Posterior cingulate gyrus (tissue), 11 donors: ENCODE measurements at places on chromosomes 11 and 22.

DNA sequence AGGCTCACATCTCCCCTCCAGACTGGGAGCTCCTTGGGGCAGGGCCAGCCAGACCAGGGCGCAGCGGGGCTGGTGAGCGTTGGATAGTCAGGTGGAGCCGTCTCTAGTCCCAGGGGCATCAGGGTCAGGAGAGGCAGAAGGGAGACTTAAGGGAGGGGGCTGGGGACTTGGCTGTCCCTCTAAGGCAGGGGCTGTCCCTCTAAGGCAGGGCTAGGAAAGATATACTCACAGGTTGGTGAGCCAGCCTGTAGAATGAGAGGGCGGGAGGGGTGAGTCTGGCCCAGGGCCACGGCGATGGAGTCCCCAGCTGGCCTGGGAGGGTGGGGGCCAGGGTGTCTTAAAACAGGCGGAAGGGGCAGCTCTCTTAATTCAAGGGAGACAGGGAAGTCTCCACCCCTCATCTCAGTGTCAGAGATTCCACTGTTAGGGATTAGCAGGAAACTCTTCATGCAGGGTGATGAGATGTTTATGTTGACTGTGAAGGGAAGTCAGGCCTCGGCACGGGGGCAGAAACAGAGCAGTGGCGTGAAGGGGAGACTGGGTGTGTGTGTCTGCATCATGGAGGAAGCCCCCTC, 11.3 kb downstream of the P2RY2 start:
- DNase-seq = no peak

- peak; percentile 49 for DNase-seq
These were observed 68.7 kb upstream of the WNT7B start for GRCh38 chr22:46045459-46046298.

DNA sequence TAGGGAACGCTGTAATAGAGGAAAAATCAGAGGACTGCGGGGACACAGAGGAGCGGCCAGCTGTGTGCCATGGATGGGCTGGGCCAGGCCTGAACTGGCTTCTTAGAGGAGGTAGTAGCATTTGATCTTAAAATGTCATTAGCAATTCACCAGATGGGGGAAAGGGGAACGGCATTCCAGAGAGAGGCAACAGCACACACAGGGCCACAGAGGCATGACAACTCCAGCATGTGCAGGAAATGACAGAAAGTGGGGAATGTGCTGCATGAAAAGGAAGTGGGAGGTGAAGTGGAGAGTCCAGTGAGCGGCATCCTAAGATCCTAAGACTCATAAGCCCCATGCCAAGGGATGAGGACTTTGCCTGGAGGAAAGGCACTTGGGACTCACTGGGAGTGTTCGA, 69.0 kb downstream of the UBASH3B start:
- DNase-seq = no peak

- no peak for DNase-seq
These were observed 15.8 kb downstream of the APOL2 start for GRCh38 chr22:36223504-36223903.

- peak; percentile 80 for DNase-seq
These were observed 4.5 kb downstream of the SCO2 start for GRCh38 chr22:50520826-50521453.

DNA sequence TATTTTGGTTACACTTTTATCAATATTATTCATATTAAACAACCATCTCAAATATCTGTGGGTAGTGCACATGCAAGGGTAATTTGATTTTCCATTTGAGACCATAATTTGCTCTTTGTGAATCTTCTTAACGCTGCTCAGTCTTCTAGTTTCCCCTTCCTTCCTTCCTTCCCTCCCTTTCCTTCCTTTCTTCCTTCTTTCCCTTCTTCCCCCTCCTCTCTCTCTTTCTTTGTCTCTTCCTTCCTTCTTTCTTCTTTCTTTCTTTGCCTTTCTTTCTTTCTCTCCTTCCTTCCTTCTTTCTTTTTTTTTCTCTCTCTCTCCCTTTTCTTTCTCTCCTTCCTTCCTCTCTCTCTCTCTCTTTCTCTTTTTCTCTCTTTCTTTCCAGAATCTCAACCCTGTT, 4.1 kb upstream of the RNF26 start:
- no peak for DNase-seq

- DNase-seq = no peak
These were observed 3.9 kb upstream of the NUP50 start for GRCh38 chr22:45159652-45160462.

DNA sequence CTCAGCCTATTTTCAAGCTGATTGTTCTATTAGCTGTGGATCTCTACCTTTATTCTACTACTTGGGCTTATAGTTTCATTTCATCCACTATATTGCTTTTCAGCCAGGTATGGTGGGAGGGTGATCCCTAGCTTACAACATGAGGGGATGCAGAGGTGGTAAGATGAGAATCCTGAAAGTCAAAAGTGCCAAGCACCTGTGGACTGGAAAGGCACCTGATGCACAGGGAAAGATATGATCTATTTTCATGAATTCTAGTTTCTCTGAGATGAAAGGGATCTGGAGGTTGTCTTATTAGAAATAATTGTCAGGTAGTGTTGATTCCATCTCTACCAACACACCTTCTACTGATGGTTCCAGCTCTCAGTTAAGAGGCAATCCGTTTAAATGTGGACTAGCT, 21.6 kb upstream of the IL18BP start:
- DNase-seq = no peak

DNA sequence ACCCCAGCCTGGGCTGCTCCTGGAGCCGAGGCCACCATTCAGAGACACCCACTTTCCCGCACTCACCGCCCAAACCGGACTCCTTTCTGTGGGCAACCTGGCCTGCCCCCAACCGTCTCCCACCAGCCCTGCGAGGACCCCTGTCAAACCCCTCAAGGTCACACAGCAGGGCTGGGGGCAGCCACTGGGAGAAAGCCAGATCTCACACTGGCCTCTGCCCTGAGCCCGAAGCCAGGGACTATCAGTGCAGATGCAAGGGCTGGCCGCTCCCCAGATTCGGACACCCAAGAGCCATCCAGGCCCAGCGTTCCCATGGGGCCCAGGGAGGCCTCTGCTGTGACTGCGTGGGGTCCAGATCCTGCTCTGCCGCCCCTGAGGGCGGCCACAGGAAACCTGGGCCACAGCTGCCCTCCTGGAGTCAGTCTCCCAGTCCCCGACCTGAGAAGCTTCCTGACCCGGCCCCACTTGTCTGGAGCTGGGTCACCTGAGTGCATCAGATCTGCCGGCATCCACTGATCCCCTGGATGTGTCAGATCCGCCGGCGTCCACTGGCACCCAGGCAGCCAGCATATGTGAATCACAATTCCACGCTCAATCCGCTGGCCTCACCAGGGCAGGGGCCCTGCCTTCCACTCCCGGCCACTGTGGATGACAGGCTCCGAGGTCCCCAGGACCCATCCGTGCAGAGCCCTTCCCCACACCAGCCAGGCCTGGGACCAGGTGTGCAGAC, 139.7 kb downstream of the BRD1 start:
- no peak for DNase-seq

GRCh38 chr11:47797633-47798032, 30.5 kb upstream of the FNBP4 start:
- no peak for DNase-seq

DNA sequence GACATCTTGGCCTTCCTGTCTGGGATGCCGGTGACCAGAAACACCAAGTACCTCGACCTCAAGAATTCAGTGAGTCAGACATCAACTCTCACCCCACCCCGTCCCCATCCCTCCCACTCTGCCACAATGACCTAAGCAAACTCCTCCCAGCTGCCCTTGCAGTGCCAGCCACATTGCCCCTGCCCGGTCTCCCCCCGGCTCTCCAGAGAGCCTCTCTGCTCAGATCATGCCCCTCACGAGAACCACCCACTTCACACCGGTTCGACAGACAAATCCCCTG, 23.6 kb upstream of the MYRF start:
- DNase-seq = no peak

DNA sequence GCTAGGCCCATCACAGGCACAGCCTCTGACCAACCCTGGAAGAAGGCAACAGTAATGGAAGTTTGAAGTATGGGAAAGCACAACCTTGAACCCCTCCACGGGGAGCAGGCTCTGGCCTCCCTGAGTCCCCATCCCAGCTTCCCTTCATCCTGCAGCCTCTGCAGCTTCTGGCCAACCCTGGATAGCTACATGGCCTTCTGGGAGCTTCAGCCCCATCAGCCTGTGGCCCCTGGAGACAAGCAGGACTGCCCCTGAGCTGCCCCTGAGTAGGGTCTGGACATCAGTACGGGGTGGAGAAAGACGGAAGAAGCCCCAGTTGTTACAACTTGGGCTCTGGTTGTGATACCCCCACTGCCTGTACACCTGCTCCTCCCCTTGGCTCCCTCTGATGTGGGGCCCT, 113.8 kb upstream of the CD82 start:
- DNase-seq = no peak

- DNase-seq = no peak
These were observed 83.6 kb upstream of the NCAM1 start for GRCh38 chr11:112877581-112877980.

DNA sequence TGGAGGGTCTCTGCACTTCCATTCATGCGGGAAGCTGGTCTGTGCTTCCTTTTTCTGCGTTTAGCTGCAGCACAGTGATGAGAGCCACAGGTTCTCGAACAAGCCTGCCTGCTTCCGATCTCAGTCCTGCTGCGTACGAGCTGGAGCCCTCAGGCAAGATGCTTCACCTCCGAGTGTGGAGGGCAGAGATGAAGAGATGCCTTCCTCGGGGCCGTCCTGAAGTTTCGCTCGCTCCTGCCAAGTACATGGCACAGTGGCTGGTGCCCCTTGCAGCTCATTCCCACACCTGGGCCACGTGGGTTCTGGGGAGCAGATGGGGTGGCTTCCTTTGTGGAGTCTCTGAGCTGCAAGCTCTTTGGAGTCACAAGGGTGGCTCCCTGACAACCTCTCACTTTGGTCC, 19.5 kb upstream of the TESMIN start:
- no peak for DNase-seq

DNA sequence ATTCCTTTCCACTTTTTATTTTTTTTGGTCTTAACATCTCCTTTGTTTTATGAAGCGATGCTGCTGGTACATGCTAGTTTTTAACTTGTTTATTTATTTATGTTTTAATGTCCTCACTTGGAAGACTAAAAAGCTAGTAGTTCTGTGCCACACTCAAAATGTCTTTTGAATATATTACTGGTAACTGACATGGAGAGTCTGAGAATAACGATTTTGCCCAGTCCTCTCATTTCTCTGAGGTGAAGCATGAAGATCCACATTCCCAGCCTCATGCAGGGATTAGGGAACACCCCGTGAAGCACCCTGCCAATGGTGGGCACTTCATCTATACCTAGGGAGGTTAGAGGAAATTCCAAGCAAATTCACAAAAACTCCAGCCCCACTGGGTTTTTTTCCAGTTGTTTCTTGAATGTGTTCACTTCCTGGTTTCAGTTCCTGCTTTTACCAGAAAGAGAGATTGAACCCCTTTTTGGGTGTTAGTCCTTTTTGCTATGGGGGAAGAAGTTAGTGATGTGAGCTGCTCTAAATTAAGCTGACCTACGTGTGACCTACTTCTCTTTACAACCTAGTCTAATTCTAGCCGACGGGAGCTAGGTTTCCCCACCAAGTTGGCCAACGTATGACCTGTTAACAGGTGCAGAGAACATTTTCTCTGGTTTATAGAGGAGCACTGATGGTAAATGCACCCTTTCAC, 106.1 kb downstream of the SLC1A2 start:
- DNase-seq = no peak

DNA sequence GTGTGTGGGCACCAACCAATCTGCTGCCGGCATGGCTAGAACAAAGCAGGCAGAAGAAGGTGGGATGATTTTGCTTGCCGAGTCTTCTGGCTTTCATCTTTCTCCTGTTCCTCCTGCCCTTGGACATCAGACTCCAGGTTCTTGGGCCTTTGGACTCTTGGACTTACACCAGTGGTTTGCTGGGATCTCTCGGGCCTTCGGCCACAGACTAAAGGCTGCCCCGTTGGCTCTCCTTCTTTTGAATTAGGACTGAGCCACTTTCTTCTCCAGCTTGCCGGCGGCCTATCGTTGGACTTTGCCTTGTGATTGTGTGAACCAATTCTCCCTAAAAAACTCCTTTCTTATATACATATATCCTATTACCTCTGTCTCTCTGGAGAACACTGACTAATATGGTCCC, 128.1 kb upstream of the TEAD1 start:
- no peak for DNase-seq

GRCh38 chr11:4466871-4467442, 15.5 kb upstream of the OR52K1 start:
- no peak for DNase-seq

GRCh38 chr22:25702571-25703167, 39.3 kb upstream of the MYO18B start:
- DNase-seq = no peak

DNA sequence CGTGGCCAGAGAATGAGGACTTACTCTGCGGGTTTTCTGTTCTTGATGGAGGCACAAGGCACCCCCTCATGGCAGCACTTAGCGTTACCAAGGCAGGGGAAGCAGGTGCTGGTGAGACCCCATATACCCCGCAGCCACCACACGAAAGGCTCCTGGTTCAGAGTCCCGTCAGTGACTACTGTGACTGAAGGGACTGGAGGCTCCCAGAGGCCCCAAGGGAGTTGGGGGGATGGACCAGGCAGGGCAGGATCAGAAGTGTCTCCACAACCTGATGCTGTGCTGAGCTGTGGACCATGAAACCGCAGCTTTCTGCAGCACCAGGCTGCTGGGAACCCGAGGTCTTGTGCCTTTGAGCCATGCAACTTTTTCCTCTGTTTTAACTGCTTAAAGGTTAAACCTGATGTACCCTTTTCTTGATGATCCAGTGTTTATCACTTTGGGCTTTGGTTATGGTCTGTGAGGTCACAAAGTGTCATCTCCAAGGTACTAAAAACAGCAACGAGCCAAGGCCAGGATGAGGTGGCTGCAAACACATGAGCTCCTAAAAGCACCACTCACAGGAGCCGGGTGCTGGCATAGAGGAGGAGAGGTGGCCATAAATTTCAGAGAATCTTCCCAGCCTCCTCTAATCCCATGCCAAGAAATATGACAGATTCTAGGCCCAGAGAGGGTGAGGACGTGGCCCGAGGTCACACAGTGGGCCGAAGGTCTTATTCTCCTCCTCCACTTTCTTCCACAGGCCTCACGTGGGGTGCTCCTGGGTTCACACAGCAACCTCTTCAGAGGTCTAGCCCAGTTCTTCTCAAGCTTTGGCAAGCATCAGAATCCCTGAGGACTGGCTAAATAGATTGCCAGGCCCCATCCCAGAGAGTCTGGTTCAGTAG, 4.2 kb upstream of the LRRC32 start:
- no peak for DNase-seq

DNA sequence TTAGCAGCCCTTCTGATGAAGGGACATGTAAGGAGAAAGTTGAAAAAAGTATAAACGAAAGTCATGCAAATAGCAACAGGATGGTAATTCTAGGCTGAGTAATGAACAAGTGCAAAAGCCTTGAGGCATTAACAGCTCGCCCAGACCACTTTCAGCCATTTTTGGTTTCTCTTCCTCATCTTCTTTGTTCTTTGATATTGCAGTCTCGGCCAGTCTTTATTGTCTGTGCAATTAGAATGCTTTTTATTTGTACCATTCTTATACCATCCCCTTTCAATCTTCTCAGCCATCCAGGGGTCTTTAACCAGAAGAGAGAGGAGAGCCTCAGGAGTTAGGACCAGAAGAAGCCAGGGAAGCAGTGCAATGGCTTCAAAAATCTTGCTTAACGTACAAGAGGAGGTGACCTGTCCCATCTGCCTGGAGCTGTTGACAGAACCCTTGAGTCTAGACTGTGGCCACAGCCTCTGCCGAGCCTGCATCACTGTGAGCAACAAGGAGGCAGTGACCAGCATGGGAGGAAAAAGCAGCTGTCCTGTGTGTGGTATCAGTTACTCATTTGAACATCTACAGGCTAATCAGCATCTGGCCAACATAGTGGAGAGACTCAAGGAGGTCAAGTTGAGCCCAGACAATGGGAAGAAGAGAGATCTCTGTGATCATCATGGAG, 7.3 kb downstream of the TRIM34 start:
- no peak for DNase-seq
